Placental epithelial cell (primary cell): ENCODE measurements at places on chromosomes 12 and 14. TPM values are rescaled to one million over a fixed set of nuclear protein-coding genes. Genes with fewer than 3 reads are reported as not detected.

Gene INHBE
- total RNA-seq: not detected in 2 replicates

Gene CIDEB
- total RNA-seq: 9.0 and 11.0 TPM in 2 replicates

Gene TAS2R42
- not detected in 2 replicates for total RNA-seq

Gene LRFN5
- 0.39 and 0.87 TPM in 2 replicates for total RNA-seq

Gene MDGA2
- 0.33 TPM in 1 of 2 replicates, not detected in the other for total RNA-seq

Gene KIF21A
- total RNA-seq: 5.5 and 9.2 TPM in 2 replicates

Gene RAD9B
- total RNA-seq: 0.11 and 0.39 TPM in 2 replicates

Gene IL31
- not detected in 2 replicates for total RNA-seq

Gene MGAT4C
- not detected in 2 replicates for total RNA-seq

Gene BRI3BP
- 3.9 and 7.8 TPM in 2 replicates for total RNA-seq
